CD4-positive, alpha-beta T cell treated with Interleukin-15 for 4 hours (primary cell): ENCODE measurements at places on chromosomes 1 and 21.

DNA sequence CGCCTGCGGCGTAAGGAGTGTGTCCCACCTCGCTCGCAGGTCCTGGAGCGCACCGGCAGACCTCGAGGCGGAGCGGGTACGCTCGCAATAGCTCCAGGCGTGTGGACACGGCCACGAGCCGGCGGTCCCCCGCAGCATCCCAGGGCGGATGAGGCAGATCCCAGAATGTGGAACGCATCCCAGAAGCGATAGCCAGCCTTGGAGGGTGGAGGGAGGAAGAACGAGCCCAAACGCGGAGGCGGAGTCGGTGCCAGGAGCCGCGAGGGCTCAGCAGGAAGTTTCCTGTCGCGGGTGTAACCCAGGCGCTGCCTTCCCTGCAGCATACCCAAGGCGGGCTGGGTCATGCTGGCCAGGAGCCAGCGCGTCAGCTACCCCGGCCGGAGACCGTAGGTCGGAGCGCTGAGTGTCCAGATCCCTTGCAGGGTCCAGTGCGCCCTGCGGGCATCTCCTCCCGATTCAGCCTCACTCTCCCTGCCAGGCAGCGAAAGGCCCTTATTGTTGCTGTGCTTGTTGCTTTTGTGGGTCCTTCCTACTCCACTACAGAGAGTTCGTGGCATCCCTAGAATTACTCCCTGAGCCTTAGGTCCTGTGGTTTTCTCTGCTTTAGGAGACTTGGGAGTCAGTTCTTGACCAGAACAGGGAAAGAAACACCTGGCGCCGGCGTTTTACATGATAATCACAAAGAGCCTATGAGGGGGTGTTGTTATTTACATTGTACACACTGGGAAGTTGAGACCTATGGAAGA lies 27.7 kb downstream of the STYXL2 start:
- DNase-seq, result peak; percentile 5

GRCh38 chr21:41501919-41502318 lies 6.0 kb downstream of the TMPRSS2 start:
- DNase-seq, result no peak

- DNase-seq, result no peak
Observed at GRCh38 chr1:114756949-114757454, 782 bp downstream of the CSDE1 start.

DNA sequence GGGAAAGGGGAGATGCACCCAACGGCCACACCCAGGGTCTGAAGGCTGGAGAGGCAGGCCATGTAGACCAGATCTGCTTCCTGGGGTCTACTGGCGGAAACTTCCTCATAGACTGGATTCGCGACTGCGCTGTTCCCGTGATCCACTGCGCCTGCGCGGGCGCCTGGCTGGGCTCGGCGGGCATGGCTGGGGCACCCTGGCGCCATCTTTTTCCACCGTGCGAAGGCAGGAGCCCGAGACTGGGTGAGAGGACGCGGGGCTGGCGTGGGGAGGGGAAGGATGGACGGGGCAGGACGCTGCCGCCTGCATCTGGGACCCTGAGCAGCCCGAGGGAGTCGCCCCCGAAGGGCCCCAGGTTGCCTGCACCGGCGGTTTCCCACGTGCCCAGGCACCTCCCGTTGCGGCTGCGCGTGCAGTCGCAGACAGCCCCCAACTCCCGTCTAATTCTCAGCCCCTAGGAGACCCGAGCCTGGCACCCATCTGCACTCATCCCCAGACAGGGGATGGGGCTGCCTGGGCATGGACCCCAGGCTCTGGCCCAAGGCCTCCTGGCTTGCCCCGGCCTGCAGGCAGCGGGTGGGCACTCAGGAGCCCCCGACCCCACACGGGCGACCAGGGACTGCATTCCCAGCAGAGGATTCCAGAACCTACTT lies 12.4 kb upstream of the FAM3B start:
- DNase-seq, result no peak

GRCh38 chr1:98749152-98749756 lies 87.7 kb downstream of the SNX7 start:
- peak; percentile 20 for DNase-seq

- no peak for DNase-seq
Observed at GRCh38 chr1:235402457-235403200, 35.4 kb downstream of the TBCE start.

GRCh38 chr1:193408782-193409293 lies 222.4 kb upstream of the B3GALT2 start:
- DNase-seq, result no peak

GRCh38 chr1:19969898-19970660 lies 9.3 kb downstream of the PLA2G2A start:
- no peak for DNase-seq
